Right atrium auricular region (tissue), 2 donors: ENCODE measurements at places on chromosomes 5 and 9. TPM values are rescaled to one million over a fixed set of nuclear protein-coding genes. Genes with fewer than 3 reads are reported as not detected.

Gene PHF24
- total RNA-seq = 0.67 TPM

DNA sequence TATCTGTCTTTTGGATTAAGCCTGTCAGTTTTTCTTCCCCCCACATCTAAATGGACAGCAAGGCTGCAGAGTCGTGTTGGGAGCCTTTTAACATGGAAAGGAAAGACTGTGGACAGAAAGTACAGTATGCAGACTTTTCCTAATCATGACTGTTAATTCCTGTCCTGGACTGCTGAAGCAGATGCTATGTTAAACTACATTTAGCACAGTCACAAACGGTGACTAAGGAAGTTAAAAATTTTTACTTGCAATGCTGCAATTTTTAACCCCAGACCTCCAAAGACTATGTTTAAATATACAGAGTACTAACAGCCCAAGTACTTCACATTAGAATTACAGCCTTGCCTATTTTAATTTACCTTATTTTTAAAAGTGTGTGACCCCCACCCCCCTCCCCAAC, 51.8 kb downstream of the ELAVL2 start:
- no peak for DNase-seq
- H3K4me3 ChIP-seq = no peak overlapping the region
- H3K27ac ChIP-seq = no peak overlapping the region
- H3K27me3 ChIP-seq = no peaks in the 10 kb centered on the region

- no peak overlapping the region for H3K27ac ChIP-seq
- no peak overlapping the region for H3K4me3 ChIP-seq
- no peaks in the 10 kb centered on the region for H3K36me3 ChIP-seq
Measured at GRCh38 chr9:99385215-99385614, 163.1 kb downstream of the SEC61B start.

DNA sequence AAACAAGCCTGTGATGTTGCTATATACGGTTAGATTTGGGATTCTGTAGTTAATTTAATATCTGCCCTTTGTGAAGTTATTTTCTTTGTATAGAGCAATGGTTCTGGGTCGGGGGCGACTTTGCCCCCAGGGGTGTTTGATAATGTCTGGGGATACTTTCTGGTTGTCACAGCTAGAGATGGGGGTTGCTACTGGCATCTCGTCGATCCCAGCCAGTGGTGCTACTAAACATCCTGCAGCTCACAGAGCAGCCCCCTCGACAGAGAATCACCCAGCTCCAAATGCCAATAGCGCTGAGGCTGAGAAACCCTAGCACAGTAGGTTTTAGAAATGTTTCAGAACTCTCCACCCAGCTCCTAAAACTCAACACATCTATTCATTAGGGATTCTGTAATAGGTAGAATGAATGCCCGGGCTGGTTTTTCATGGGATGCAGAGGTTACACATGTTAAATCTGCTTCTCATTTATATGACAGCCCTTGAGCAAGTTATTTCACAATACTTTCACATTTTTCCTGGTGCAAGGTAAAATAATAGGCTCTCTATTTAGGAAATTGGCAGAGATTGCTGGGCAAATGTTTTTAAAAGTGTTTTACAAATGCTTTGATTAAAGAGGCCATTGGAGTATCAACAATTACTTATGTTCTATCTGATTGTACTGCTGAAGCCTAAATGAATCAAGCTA, 75.2 kb upstream of the CTSL start:
- H3K27me3 ChIP-seq = no peaks in the 10 kb centered on the region
- DNase-seq = no peak
- no peaks in the 10 kb centered on the region for H3K36me3 ChIP-seq
- H3K27ac ChIP-seq = no peak overlapping the region
- no peaks in the 10 kb centered on the region for H3K4me1 ChIP-seq

DNA sequence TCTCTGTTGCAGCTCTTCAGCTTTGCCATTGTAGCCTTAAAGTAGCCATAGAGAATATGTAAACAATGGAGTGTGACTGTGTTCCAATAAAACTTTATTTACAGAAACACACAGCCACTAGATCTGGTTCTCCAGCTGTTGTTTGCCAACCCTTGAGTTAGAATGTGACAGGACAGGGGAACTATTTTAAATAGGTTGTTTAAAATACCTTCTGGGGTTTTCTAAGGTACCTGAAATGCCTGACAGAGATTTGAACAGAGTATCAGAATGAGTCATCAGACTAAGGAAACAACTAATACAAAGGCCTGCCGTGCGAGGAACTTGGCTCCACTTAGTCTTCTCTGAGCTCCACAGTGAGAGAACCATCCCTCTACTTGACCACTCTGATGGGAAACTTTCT, 85.4 kb downstream of the HSD17B4 start:
- no peaks in the 10 kb centered on the region for H3K4me1 ChIP-seq
- peaks cover 22% of the 10 kb centered on the region for H3K36me3 ChIP-seq
- DNase-seq = no peak
- H3K27me3 ChIP-seq = no peaks in the 10 kb centered on the region
- H3K4me3 ChIP-seq = no peak overlapping the region

- peak overlapping the region; percentile 94 for H3K4me3 ChIP-seq
- peak overlapping the region; percentile 79 for H3K27ac ChIP-seq
- H3K4me1 ChIP-seq = peaks cover 33% of the 10 kb centered on the region
- DNase-seq = no peak
- H3K36me3 ChIP-seq = peaks cover 23% of the 10 kb centered on the region
- no peaks in the 10 kb centered on the region for H3K27me3 ChIP-seq
Measured at GRCh38 chr5:74767579-74767913, 497 bp downstream of the NSA2 start.

DNA sequence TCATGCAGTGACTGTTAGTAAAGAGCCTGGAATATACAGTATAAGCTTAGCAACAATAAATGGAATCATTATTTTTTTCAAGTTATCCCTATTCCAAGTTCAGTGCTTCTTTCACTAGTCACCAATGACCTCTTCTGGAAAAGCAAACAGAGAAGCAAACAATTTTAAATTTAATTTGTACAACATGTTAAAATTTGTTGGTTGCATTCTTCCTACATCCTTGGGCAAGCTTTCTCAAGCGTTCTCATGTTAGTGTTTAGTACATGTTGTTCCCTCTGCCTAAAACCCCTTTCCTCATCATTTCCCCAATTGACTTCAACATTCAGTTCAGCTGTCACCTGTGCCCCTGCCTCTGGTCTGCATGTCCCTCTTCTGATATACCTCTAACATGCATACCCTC, 123.4 kb downstream of the SEC61B start:
- no peaks in the 10 kb centered on the region for H3K4me1 ChIP-seq
- H3K36me3 ChIP-seq = no peaks in the 10 kb centered on the region
- no peak for DNase-seq
- no peaks in the 10 kb centered on the region for H3K27me3 ChIP-seq
